HuH-7 (cell line): ENCODE measurements at places on chromosomes 7 and 10.

- no peak for DNase-seq
Measured at GRCh38 chr10:44960088-44960460, 472 bp downstream of the RASSF4 start.

GRCh38 chr7:22109761-22110160 lies 164.1 kb upstream of the CDCA7L start:
- DNase-seq = peak; percentile 16

- no peak for DNase-seq
Measured at GRCh38 chr10:124071141-124071540, 22.3 kb downstream of the CHST15 start.

DNA sequence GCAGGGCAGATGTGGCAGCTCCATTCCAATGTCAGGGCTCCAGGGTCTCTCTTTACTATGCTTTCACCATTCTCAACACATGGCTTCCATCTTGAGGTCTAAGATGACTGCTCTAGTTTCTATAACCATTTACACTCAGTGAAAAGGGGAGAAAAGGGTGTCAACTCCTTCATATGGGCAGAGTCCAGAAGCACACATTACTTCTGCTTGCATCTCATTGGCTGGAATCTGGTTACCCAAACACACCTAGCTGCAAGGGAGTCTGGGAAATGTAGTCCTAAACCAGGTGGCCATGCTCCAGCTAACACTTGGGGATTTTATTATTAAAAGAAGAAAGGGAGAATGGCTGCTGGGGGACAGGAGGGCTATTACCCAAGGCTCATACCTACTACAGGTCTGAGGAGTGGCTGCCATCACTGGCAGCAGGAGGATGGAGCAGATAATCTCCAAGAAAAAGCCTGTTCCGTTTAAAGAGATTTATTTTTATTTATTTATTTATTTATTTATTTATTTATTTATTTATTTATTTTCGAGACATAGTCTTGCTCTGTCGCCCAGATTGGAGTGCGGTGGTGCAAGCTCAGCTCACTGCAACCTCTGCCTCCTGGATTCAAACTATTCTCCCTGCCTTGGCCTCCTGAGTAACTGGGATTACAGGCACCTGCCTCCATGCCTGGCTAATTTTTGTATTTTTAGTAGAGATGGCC lies 29.1 kb upstream of the LBX1 start:
- peak; percentile 46 for DNase-seq

DNA sequence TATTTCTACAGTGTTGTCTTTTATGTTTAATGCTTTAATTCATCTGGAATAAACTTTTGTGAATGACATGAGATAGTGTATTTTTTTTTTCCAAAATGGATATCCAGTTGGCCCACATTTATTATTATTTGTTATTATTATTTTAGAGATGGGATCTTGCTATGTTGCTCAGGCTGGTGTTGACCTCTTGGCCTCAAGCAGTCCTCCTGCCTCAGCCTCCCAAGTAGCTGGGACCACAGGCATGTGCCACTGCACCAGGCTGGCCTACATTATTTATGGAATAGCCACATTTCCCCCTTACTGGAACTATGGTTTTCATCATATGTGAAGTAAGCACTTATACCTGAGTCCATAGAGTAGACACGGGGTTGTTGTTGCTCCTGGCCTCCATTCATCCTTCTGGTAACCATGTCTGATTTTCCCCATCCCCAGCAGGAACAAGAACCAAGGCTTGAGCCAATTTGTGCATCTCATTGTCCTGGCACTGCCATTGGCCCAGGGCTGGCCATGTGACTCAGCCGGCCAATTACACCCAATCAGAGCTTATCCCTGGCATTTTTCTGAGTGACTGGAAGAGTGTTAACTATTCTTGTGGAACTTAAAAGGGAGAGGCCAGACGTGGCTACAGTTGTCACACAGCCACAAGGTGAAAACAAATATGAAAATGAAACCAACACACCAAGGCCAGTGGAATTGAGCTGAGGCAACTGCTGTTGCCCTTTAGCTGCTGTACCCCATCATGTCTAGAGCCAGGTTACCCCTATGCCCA lies 23.1 kb downstream of the PRF1 start:
- DNase-seq = no peak

DNA sequence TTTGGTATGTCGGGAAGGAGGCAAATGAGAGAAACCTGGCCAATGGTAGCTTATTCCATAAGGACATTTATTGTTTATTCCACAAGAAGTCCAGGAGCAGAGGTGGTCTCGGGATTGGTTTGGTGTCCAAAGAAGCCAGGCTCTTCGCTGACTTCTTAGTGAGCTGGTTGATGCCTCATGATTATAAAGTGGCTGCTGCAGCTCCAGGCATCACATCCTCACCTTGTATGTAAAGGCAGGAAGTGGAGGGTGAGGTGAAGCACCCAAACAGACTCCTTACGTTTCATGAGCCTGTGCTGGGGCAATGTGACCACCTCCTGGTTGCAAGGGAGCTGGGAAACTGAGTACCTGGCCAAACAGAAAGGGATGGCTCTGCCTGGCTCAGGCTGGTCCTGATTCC lies 92.4 kb downstream of the MYL10 start:
- no peak for DNase-seq

GRCh38 chr10:82477776-82478175 lies 602.8 kb downstream of the NRG3 start:
- DNase-seq = no peak

GRCh38 chr7:152313831-152314604 lies 121.8 kb downstream of the KMT2C start:
- peak; percentile 7 for DNase-seq

DNA sequence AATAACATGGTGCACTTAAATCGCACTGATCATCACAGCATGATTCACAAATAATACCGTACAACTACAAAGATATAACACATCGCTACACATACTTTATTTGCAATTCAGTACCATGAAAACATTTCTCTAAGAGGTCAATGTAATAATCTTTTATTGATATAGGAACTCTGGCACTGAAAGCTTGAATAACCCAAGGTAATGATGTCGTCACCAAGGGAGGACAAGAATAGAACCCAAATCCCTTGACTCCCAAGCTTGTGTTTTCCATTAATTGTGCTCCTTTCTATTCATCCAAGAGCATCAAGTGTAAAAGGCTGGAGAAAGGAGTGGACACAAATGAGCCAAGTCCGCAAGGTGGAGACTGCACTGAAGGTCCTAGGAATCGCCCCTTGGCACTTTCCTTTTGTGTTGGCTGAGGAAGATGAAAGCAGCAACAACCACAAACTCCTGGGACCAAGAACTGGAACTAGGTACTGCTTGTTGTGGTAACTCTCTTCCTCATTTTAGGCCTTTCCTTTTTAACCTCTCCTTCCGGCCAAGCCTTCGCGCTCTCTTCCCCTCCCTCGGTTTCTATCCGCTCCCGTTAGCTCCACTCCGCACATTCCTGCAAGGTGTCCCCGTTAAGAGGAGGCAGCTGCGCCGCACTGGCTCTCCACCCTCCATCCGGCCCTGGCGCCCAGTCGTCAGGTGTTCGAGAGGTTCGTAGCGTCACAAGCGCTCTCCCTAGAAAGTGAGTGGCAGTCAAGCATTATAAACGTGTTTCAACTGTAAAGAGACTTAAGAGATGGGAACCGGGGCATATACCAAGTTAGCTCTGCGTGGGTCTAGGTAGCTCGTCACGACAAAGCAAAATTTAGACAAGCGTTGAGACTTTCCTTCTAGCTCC lies 1.0 kb upstream of the CBLL1 start:
- DNase-seq = peak; percentile 59

DNA sequence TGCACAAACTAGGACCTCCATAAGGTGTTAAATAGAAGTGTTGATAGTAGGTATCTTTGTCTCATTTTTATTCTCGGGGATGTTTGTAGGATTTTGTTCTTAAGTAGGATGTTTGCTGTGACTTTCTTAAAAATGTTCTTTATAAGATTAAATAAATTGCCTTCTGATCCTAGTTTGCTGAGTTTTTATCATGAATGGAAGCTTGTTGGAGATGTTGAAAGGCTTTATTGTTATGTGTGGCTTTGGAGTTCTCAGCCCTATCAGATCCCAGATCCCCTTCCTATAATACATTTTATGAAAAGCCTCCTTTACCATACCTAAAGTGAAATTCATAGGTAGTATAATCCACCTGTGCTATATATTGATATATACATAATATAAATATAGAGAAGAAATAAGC lies 40.1 kb downstream of the NHLRC2 start:
- no peak for DNase-seq

GRCh38 chr10:13308096-13308495 lies 8.2 kb upstream of the PHYH start:
- DNase-seq = no peak

GRCh38 chr7:21192657-21193056 lies 235.2 kb upstream of the SP4 start:
- no peak for DNase-seq

DNA sequence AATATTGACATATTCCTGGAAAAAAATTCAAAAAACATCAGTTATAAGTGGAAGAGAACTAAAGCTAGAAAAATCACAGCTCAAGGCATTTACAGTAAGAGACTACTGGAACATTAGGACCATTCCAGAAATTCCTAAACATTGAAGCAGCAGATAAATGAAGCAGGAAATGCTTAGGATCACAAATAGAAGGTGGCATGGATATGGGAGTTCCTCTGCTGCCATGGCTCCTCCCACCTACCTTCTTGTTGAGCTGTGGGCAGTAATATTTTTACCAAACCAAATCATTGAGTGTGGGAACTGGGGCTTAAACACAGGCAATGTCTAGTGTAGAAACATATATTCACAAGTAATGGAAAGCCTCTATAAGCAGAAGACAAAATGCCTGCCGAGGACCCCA lies 292.8 kb downstream of the ANKRD7 start:
- no peak for DNase-seq

DNA sequence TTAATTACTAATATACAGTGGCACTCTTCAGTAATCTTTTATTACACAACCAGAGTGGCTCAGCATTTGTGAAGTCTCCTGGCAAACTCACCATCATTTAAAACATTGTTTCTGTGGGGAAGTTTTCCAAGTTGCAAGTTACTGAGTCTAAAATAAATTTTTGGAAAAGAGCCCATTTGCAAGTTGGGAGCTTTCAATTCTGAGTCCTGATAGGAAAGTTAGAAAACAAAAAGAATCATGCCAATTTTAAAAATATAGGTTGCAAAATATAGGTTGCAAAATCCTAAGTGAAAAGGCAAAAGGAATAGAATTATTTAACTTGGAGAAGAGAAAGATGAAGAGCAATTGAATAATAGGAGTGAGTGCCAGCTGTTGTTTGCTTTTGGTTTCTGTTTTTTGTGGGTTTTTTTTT lies 378.8 kb upstream of the C7orf33 start:
- DNase-seq = no peak

- DNase-seq = no peak
Measured at GRCh38 chr7:72307566-72307965, 104.6 kb downstream of the CALN1 start.

- DNase-seq = no peak
Measured at GRCh38 chr7:99740573-99741440, 5.8 kb upstream of the CYP3A7 start.

- DNase-seq = no peak
Measured at GRCh38 chr7:146713934-146714333, 597.3 kb downstream of the CNTNAP2 start.

GRCh38 chr7:138865843-138866242 lies 67.8 kb upstream of the ATP6V0A4 start:
- DNase-seq = peak; percentile 42

- peak; percentile 83 for DNase-seq
Measured at GRCh38 chr10:133438711-133439273, 14.4 kb upstream of the SPRN start.

DNA sequence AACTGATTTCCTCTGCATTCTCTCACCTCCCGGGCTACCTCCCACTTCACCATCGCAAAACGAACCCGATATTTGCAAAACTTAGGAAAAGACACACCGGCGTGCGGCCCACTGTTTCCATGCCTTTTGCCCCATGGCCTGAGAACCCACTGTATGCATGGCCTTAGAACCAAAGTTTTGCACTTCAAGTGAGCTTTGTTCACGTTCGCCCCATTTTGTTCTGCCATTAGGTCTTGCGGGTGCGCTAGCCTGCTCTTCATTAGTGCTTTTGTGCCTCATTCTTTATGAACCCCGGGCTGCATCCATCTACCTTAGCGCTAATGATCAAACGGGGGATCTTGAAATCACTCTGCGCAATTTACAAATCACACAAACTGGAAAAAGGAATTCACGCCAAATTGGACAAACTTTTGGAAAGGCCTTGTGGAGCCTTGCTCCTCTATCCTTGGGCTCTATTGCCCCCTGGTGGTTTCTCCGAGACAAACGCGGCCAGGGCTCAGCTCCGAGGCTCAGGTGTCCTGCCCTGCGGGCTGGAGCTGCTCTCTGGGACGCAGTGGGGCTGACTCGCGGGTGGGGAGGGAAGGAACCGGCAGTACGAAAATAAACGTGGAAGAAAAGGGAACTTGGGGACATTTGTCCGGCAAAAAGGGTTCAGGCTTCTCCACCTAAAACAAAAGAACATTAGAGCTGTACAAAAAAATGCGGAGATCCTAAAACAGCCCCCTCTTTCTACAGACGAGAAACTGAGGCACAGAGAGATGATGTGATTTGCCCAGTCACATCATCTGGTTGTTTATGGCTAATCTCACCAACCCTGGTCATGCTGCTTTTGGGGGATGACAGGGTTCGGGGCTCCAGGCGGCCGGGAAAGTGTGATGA lies 300.4 kb upstream of the NFE2L3 start:
- DNase-seq = peak; percentile 71
